HCT116 (cell line): ENCODE measurements at places on chromosomes 5 and 9.

DNA sequence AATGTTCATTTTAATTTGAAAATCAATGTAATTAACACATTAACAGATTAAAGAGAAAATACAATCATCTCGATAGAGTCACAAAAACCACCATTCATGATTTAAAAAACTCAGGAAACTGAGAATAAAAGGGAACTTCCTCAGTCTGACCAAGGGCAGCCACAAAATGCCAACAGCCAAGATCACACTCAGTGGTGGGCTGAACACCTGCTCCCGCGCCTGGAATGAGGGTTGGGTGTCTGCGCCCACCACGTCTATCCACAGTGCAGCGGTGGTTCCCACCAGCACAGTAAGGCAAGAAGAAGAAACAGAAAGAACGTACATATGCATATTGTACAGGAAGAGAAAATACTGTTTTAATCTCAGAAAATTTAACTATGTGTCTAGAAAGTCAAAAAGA, 11.7 kb upstream of the NSMF start:
- DNase-seq = no peak

GRCh38 chr5:159190170-159190569, 19.2 kb downstream of the RNF145 start:
- DNase-seq = no peak

DNA sequence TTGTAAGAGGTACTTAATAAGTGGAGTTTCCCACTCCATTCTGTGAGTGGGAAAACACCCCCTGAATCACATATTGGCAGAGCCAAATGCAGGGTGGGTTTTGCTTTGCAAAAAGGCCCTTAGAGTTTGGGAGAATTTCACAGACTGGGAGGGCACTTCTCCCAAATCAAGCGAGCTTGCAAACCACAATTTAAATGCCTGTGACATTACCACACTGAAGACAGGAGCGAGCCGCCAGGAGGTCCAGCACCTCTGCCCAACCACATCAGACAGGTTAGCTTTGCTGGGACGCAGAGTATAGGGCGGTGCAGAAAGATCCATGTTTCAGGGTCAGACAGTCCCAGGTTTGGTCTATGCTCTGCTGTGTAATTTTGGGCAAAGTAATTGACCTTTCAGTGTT, 2.3 kb downstream of the ALAD start:
- DNase-seq = no peak

- DNase-seq = no peak
Observed at GRCh38 chr5:112411903-112412302, 7.2 kb downstream of the EPB41L4A start.

DNA sequence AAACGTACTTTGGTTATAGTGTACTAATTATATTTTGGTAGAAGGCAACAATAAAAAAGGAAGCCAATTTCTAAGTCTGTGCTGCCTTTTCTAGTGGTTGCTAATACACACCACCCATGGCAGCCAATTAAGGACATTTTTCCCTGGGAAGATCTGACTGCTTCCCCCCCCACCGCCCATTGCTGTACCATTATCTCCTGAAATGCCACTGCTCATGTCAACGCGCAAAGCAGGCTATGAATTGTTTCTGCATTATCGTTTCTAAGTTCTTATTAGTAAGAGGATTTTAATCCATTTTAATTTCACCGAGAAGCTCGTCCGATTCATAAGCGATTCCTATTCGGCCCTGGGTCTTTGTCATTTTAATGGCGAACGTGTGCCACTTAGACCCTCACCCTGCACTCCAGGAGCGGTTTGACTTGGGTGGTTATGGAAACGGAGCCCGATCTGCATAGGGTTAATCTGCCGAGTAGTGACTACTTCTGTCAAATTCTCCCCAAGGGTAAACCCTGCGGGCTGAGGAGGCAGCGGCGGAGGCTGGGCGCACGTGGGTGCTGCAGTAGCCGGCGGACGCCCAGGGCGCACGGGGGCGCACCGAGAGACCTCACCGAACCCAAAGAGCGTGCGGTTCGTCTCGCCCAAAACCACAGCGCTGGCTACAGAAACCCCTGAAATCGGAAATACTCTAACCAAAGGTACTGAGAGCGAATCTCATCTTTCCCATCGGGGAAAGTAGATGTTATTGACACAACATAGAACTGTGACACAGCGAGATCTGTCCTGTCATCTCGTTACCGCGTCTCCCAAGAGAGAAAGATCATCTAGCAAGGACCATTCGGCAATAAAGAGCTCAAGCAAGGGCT, 55.8 kb upstream of the SHC3 start:
- no peak for DNase-seq

DNA sequence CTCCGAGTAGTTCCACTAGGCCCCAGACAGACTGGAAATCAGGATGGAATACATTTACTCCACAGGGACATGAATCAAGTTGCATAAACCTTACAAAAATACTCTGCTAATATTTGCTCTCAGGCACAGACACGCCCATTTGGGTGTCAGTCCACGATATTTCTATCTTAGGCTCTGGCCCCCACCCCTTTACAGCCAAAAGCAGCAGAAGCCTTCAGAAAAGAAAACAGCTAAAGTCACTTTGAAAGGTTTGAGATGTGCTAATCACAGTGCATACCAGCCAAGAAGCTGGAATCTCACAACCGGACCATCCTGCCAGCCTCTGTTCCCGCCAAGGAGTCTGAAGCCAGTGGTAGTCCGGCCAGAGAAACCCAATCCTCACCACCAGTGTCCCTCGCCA, 22.6 kb downstream of the PTPN3 start:
- no peak for DNase-seq

- no peak for DNase-seq
Observed at GRCh38 chr5:112973036-112973435, 3.6 kb upstream of the DCP2 start.

DNA sequence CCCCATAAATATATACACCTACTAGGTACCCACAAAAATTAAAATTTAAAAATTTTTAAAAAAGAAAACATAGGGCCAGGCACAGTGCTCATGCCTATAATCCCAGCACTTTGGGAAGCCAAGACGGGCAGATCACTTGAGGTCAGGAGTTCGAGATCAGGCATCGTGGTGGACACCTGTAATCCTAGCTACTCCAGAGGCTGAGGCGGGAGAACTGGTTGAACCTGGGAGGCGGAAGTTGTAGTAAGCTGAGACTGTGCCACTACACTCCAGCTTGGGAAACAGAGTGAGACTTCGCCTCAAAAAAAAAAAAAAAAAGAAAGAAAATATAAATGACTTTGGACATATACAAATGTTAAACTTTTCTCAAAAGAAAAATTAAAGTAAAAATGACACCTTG, 33.3 kb upstream of the RNF38 start:
- no peak for DNase-seq

GRCh38 chr5:11650936-11651335, 253.3 kb downstream of the CTNND2 start:
- DNase-seq = no peak

- DNase-seq = no peak
Observed at GRCh38 chr5:112552791-112553190, 133.7 kb upstream of the EPB41L4A start.

- no peak for DNase-seq
Observed at GRCh38 chr5:80142996-80143395, 107.8 kb downstream of the THBS4 start.

GRCh38 chr5:75148051-75148450, 88.6 kb downstream of the ANKRD31 start:
- no peak for DNase-seq

- no peak for DNase-seq
Observed at GRCh38 chr5:145689235-145689634, 145.9 kb downstream of the PRELID2 start.

GRCh38 chr5:143759396-143760130, 52.4 kb upstream of the HMHB1 start:
- no peak for DNase-seq

DNA sequence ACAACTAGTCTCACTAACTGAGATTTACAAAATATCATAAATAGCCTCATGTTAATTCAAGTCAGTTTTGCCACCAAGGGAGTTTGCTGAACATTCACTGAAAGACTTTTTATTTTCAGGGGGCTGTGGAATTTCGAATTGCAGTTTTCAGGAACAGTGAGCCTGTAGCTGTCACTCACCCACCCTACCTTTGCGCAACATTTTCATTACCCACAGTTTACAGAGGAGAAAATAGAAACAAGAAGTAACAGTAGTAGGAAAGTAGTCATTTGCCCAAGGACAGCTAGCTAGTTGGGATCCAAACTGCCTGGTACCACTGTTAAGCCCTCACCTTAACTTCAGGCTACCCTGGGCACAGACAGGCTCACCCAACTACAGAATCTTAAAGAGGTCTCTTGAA, 154.1 kb downstream of the ADAMTS12 start:
- DNase-seq = no peak

- no peak for DNase-seq
Observed at GRCh38 chr5:2840372-2840915, 89.0 kb upstream of the IRX2 start.

GRCh38 chr5:141850244-141850768, 27.9 kb downstream of the PCDH1 start:
- no peak for DNase-seq

DNA sequence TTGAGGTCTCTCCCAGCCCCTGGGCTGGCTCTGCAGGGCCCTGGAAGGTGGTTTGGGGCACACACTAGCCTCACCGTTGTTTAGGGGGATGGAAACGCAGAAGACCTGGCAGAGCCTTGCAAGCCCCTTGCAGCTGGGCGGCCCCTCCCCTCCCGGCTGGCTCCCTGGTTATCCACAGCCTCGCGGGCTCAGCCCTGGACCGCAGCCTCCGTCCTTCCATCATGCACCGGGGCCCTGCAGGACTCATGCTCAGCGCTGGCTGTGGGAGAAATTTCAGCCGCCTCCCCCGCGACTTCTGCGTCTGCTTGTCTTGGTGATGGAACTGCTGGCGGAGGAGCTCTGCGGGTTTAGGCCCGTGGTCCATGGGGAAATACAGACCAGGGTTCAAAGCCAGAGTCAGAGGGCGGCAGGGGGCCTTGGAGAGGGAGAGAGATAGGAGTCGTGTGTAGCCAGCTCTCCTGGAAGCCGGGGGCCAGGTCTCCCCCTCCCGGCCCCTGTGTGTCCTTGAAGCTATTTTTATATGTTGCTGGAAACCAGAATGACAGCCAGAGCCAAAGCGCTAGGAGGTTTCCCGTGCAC, 75.8 kb upstream of the IER5L start:
- DNase-seq = no peak

DNA sequence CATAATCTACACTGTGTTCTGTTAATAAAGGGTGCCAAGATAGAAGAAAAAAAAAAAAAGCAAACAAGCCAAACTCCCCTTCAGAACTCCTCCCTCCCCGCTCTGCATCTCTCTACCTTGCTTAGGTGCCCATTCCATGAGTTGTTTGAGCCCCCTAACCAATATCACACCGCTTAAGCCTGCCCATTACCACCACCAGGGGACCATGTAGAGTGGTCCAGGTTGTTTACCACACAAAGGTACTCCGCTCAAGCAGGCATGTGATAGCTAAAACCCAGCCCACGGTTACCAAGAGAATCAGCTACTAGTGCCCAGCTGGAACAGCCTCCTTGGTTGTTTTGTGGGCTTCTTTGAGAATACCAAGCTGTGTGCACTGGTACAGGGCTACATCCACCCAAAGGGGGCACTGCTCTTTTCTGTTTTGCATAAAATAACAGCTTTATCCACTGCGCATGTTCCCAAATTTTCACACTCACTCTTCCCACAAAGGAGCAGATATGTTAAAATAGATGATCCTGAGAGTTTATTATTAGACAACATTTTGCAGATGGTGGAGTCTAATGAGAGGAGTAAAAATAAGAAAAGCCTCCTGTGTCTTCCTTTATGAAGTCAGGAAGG, 304.1 kb downstream of the DEPDC1B start:
- no peak for DNase-seq

GRCh38 chr5:15365070-15365469, 134.9 kb upstream of the FBXL7 start:
- no peak for DNase-seq

DNA sequence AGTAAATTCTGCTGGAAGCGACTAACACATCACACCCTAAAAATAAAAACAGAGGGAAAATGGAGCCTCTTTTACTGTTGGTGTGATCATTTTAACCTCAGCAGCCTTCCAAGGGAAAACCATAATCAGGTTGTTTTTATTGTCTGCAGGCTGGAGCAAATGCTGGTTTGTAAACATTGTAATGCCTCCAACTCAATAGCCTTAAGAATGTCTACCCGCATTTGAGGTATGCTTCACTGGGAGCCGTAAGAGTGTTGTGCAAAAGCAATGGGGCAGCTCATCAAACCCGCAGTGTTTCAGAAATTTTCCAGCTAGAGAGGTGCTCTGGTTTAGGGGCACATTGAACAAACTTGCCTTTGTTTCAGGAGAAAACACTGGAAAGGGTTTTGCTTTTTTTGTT, 17.0 kb downstream of the NIM1K start:
- no peak for DNase-seq

DNA sequence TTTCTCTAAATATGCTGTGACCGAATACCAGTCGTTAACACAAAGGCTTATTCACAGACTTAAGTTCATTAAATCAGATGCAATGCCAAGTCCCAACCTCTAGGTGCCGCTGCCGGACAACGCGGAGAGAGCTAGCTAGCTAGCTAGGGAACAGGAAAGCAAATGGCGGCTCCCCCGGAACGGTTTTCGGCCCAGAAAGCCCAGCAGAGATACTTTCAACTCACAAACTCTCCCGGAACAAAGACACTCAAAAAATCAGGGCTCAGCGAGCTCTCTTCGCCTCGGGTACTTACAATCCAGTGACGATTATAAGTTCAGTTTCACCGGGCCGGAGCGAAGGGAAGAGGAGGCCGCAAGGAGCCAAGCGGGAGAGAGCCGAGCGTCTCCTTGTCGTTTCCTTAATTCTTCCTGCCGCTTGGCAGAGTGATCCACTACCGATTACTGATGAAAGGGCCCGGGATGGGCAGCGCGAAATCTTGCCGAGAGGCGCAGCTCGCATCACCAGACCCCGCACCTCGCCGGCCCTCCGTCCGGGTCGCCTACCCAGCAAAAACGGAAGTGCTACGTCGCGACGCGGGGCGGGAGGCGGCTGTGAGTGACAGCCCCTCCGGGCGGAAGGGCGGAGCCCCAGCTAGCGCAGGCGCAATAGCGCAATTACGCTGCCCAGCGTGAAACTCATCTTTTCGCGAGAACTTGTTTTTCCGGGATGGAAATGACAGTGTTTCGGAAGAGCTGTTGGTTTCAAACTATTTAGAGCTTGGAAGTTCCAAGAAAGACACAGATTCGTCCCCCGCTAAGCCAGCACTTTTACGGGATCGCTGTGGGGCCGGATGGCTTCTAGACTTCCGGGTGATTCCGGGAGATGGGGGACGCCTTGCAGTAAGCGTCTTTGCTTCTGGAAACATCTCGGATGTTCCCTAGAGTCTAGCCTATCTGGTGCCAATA, at the start of gene TAF7:
TAF7 (minus strand) TSS at position 560 of the 945 bp plus-strand sequence. CDS start 740 bp downstream, outside the sequence.
- DNase-seq = peak; percentile 89

- no peak for DNase-seq
Observed at GRCh38 chr5:167678481-167678880, 613.0 kb upstream of the WWC1 start.

GRCh38 chr9:115398313-115398650, 280.3 kb upstream of the TNC start:
- no peak for DNase-seq

- DNase-seq = no peak
Observed at GRCh38 chr5:154132718-154133307, 57.7 kb upstream of the GALNT10 start.

- DNase-seq = no peak
Observed at GRCh38 chr9:105223544-105224140, 20.8 kb upstream of the SLC44A1 start.
